IPS DF 19.7 (cell line): ENCODE measurements at places on chromosomes 16 and 17.

- DNase-seq = no peak
Measured at GRCh38 chr17:78092794-78093324, 35.7 kb downstream of the TMC6 start.

DNA sequence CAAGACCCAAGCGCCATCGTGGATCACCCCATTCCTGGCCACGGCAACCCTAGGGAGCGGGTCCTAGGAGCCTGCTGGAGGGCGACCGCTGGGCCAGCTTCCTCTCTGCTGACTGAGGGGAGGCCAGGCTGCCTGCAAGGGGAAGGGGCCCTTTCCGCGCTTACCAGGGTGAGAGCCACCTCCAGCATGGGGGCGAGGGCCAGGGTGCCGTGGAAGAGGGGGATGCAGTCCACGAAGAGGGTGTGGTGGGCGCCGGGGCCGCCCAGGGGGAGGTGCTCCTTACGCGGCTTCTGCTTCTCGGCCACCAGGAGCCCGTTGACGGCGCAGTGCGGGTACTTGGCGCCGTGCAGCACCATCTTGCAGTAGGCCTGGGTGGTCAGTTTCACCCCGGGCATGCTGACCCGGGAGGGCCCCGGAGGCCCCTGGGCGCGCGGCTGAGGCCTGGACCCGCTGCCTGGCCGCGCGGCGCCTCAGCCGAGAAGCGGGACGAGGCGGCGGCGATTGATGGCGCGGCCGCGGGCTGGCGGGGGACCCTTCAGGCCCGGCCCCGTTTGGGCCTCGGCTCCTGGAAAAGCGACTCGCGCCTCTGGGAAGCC lies 345 bp downstream of the EMC8 start:
- no peak for DNase-seq

DNA sequence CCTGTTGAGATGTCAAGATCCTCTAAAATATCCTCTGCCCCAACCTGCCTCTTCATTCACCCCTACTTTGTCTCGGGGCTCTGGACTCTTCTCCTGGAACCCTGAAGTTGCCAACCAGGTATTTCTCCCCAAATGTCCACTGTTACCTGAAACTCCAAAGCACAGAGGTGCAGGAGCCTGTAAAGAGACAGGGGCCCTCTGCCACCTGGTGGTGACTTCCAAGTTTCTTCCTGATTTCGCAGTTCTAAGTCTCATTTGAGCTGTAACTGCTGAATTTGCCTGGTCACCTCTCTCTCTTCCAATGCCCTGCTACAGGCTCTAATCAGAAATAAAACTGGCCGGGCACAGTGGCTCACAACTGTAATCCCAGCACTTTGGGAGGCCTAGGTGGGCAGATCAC lies 77.1 kb upstream of the RCVRN start:
- DNase-seq = peak; percentile 50

- DNase-seq = no peak
Measured at GRCh38 chr17:2926019-2926650, 129.9 kb downstream of the RAP1GAP2 start.

DNA sequence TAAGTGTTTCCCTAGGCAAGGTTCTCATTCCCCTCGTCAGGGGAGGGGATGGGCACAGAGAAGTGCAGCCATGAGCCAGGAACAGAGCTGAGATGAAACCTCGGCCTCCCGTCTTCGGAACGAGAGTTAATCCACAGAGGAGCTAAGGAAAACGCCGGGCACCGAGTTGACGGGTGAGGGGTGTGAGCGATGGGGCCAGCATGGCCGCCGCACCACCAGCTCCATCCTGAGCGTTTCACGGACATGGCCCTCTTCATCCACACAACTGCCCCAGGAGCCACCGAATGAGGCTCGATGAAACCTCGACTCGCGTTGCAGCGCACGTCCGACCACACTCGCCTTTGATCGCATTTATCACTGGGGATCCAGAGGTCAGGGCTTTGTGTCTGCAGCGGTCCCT lies 21.5 kb downstream of the CA5A start:
- DNase-seq = no peak

DNA sequence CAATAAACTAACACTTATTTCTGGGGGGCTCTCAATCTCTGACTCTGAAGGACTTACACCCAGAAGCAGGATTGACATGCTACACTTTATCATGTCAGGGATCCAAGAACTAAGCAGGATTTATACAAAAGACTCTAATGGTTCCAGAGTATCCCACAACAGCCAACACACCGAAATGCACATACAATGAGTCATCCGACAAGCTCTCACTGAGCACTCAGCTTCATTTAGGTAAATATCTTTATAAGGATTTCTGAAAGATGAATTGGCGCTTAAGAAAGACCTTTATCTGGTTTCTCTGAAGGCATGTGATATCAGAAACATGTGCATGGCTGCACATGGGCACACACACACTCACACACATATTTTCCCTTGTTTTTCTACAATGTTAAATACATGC lies 77.2 kb downstream of the TOX3 start:
- DNase-seq = no peak

DNA sequence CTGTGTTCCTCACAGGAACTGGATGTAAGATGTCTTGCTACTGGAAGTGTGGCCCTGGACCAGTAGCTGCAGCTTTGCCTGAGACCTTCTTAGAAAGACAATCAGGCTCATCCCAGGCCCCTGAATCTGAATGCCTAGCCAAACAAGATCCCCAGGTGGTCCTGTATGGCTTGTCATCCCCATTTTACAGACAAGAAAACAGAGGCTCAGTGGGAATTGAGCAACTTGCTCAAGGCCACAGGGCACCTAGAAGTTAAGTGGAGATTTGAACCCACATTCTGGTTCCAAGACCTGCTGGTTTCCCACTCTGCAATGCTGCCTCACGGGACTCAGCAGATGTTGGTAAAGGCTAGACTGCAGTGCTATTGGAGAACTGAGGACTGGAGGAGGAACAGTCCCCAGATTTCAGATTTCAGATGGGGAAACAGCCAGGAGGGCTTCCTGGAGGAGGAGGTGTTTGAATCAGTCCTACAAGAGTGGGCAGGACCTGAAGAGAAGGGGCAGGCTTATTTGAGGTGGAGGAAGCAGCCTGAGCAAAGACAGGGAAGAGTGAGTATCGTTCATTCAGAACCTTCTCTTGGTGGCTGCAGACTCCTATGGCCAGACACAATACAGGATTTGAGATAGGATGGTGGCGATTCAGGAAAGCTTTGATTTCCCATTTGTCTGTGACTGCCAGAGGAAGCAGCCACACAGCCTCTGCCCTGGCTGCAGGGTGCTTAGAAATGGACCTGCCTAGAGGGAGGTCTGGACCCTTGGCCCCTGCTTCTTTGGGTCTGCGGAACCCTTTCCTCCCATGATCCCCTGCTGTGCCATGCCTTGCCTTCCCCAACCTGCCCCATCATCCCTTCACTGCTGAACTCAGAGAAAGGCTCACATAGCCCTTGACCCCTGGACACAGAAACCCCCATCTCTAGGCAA lies 233.4 kb upstream of the NLRP1 start:
- no peak for DNase-seq

- no peak for DNase-seq
Measured at GRCh38 chr16:20879175-20880040, 20.8 kb downstream of the DCUN1D3 start.

DNA sequence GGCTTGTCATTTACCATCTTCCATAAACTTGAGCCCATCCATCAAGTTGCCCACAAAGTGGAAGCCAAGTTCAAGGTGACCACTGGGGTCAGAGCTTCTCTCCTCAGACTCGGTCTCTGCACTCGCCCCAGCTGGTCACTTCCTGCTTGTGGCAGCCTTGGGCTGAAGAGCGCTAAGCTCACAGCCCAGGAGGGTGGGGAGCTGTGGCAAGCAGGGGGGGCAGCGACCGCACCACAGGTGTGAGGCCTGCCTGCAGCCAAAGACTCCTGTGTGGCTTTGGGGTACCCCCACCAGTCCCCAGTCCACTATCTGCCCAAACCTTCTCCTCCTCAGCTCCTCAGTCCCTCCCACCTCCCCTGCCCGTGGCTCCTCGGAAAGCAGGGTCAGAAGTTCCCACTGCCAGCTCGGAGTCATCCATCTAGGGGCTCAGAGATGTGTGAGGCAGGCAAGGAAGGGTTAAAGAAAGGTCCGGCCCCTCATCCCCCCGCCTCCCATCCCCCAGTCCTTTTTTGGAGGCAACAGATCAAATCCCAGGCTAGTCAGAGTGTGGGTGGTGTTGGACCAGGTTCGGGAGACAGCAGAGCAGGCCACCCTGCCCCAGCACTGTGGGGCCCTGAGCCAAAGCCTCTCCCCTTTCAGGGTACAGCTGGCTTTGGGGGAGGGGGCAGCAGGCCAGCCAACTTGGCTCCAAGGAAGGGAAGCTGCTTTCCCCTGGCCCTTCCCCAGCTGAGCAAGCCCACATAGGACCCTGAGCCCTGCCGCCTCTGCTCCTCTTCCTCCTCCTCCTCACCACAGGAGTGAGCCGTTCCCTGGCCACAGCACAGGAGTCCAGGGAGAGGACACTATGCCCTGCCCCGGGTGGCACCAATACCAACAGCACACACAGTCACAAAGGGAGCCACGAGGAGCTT lies 3.2 kb downstream of the CSF3 start:
- no peak for DNase-seq

- no peak for DNase-seq
Measured at GRCh38 chr17:41615454-41615853, 2.9 kb upstream of the KRT16 start.

- no peak for DNase-seq
Measured at GRCh38 chr17:11909348-11909747, 87.9 kb downstream of the ZNF18 start.

DNA sequence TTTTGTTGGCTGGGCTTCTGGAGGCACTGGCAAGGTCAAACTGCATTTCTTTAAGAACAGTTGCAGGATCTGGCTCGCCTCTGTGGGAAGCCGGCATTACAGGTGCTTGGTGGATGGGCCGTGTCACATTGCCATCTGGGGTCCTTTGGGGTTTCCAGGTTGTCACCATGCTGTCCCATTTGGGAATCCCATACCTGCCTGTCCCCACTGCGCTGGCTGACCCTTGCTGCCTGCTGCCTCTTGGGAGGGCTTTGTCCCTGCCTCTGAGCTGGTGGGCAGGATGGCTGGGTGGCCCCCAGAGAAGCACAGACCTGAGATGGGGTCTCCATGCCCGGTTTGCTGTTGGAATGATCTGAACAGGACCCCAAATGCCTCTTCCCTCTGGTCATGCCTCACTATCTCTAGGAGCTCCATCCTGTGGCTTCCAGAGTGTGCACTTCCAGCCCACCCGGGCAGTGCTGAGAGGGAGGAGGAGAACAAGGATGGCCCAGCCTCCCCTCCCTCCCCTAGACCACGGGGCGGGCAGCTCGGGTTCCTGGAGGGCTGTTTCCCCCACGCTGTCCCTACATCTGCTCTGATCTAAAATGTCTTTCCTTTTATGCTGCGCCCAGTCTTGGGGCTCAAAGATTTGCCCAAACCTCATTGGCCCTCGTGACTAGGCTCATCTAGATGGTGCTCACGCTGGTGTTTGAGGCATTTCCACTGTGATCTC lies 28.0 kb downstream of the OR1D5 start:
- DNase-seq = no peak

- DNase-seq = no peak
Measured at GRCh38 chr16:22053921-22054341, 38.4 kb upstream of the VWA3A start.
